ENCODE measurements at places on chromosomes 2 and 18. TPM values are rescaled to one million over a fixed set of nuclear protein-coding genes. Genes with fewer than 3 reads are reported as not detected.

DNA sequence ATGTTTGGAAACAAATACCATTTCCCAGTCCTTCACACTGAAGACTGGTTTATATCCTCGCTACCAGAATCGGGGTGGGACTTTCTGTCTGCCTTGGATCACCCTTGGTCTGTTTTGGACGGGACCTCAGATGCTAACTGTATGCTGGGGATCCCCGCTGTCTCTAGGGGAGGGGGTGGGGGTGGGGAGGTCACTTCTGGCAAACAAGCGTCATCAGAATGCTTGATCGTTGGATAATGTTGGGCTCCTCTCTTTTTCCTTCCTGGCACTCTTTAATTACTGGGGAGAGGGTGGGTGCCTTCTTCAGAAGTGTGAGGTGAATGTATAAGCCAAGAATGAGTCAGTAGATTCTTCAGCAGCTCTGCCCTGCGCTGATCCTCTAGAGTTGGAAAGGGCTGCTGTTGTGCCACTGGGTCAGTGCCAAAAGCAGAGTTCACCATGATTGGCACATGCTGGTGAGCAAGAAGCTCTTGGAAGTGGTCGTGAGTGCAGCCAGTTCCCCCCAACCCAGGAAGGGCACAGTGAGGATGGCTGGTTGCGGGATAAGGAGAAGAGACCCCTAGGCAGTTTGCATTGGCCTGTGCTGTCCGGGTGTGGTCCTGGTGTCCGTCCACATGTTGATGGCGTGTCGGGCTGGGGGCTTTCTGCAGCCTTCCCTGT lies 32.2 kb downstream of the DGKD start:
- peak; percentile 54 for DNase-seq

DNA sequence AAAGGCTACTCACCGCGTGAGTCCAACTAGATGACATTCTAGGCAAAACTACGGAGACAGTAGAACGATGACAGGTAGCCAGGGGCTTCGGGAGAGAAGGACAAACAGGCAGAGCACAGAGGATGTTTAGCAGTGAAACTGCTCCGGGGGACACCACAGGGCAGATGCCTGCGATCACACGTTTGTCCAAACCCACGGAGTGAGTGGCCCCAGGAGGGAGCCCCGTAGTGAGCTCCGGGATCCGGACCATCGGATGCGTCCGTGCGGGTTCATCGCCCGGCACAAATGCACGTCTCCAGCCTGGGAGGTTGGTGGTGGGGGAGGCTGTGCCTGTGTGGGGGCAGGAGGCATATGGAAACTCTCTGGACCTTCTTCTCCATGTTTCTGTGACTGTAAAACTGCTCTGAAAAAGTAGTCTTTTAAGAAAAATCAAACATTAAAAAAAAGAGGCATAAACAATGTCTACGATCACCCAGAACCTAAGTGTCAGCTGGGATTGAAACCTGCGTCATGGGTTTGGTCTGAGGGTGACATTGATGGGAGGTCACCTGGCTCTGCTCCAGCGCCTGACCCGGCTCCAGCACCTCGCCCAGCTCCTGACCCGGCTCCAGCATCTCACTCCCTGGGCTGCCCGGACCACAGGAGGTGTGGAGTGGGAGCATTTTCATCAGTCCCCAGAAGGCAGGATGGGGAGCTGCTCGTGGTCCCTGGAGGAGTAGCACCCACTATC lies 83.0 kb upstream of the CTDP1 start:
- no peak for DNase-seq

DNA sequence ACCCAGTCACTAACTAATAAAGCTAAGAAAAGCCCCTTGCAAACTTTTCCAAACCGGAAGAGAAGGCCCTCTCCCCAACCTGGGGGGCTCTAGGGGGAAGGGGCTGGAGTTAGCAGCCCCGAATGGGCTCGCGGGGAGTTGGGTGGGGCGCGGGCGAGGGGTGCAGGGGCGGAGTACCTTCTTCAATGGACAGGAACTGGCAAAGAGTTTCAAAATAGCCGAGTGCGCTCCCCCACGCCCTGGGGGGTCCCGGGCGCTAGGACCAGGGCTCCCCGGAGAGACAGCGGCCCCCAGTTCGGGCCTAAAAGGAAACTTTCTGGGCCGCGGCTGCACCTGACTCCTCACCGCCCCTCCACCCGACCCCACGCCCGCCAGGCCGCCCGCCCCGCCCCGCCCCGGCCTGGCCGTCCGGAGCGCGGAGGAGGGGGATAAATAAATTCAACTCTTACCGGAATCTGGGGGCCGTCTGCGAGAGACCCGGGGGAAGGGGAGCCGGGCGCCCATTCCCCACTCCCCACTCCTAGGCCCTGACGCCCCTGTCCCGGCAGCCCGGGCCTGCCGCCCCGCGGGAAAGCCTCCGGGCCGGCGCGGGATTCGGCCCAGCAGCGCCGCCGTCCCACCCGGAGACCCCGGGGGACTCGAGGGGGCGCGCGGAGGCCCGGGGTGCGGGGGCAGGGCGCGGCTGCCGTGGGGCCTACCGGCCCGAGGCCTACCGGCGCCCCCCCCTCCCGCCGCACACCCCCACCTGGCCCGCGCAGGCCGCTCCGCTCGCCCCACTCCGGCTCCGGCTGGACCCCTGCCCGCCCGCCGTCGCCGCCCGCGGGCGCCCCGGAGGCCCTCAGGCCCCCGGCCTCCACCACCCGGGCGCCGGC lies 868 bp downstream of the INO80D start:
- no peak for DNase-seq

DNA sequence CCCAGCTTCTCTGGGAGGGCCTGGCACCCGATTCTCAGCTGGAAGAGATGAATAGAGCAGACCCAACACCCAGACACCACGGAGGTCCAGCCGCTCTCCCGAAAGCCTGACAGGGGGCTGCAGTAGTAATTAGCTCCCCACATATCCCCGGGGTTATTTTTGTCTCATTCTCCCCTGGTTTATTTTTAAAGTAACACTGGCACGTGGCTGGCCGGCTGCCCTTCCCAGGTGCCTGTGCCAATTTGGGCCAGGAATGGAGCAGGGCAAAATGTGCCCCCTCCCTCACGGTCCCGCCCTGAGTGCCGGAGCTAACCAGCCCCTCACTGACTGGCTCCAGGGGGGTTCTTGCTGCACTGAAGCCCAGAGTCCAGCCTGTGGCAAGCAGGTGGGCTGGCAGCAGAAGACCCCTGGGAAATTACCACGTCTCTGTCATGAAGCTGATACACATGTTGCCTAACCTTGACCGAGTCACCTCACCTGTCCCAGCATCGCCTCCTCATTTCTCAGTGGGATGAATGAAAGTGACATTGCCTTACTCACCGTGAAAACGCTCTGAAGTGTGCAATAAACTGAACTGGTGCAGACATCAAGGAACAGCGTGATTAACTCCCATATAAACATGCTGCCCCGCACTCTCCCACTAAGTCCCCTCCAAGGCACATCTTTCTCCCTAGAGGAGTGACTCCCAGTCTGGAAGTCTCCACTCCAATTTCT lies 18.4 kb downstream of the KCNK3 start:
- no peak for DNase-seq

GRCh38 chr2:84458551-84459017 lies 496 bp downstream of the SUCLG1 start:
- no peak for DNase-seq

DNA sequence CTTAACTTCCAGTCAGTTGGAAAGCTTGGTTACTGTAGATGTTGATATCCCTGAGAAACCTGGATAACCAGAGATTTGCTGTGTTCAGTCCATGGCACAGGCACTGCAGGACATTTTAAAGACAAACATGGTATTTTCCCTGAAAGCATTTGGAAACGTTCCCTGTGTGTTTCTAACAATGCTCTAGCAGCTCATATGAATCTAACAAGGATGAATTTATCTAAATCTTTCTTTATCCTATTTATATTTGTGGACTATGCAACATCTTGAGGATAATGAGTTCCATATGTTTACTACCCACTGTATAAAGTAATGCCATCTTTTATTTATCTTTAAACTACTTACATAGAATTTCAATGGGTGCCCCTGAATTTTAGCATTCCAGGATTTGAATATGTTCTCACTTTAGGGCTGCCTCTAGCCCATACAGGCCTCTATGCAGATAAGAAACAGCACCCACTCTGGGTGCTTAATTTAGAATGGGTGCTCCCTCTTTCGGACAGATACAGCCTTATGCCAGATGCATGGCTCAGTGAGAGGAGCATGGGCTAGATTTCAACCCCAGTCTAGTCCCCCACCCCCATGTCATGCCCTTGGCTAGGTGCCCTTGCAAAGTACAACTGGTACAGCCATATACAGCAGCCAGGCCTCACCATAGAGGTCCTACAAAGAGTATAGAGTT lies 50.6 kb upstream of the NEMP2 start:
- no peak for DNase-seq

DNA sequence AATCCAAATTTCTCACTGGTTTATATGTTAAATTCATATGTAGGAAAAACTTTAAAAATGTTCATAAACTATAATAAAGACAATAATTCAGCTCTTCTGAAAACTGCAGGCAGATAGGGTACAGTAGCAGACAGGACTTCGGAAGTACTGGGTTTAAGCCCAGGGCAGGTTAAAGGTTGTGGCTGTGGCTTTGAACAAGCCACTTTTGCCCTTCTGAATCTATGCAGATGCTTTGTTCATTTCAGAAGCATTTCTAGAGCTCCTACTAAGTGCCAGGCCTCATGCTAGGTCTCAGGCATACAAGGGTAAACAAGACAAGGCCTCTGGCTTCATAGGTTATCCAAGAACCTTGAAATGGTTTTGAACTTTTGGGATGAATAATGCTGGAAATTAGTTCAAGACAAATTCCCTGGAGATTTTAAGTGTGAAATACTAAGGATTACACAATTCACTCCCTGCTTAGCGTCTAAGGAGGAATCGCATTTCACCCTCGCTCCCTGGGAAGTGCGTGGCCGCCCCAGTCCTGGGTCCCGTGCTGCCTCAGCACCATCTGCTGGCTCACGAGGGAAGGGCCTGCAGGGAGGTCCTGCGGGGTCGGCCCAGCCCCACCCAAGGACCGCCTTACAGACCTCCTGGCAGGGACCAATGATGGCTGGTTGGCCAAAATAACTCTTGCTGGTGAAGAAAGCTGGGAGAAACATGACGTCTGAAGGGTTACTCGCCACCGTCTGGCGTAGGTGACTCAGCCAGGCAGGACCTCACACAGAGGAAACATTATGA lies 67.7 kb upstream of the L3MBTL4 start:
- peak; percentile 42 for DNase-seq

DNA sequence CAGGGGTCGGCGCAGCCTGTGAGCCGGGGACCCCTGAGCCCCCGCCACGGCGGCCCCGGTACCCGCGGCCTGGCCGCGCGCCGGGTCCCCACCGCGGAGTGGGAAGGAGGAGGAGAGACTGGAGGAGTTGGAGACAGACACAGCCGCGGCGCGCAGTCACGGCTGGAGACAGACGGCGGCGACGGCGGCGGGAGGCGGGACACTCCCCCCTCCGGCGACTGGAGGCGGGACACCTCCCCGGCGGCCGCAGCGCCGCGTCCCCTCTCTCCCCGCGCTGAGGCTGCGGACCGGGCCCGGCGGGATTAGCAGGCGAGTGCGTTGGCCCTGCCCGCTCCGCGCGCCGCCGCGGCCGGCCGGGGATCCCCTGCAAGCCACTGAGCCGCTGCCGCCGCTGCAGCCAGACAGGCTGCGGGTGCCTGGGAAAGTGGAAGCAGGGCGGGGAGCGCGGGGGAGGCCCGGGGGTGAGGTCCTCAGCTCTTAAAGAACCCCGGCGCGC lies 1.0 kb upstream of the LDLRAD4 start:
- peak; percentile 18 for DNase-seq

DNA sequence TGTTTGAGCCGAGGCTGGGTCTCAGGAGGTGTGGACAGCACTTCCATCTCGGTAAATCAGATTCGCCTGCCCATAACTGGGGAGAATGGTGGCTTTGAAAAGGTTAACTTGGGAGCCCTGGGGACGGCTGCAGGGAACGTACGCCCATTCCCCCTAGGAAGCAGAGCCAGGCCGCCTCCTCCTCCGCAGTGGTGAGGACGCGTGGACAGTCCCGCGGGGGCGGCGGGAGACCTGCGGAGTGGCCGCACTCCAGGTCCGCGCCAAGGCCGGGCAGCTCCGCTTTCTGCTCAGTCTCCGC lies 845 bp upstream of the MYCN start:
- no peak for DNase-seq

DNA sequence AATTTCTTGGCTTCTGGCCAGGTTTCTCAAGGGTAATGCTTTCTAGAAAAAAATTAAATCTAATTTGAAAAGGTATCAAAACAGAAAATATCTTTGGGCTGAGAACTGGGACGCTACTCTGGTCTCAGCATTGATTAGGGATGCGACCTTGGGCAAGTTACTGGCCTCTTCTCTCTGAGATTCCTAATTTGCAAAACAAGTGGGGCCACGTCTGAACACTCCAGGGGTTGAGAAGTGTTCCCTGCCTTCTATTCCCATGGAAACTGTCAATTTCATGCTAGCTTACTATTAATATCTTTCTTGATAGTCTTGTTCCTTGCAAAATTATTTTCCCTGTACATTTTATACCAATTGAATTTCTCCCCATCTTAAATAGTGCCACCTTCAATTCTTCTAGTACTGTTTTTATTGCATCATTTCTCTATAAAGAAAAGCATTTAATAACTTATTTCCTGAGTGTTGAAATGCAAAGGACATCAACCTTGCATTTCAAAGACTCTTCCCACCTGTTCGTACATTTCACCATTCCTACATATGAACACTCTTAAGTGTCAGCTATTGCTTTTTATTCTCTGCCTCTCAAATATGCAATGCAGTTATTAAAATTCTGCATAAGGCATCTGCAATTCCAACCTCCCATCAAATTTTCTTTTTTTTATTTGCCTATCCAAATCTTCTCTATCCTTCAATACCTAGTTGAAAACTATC lies 118.3 kb upstream of the DSEL start:
- DNase-seq, result no peak

GRCh38 chr18:68500556-68500955 lies 214.4 kb downstream of the TMX3 start:
- peak; percentile 27 for DNase-seq

- DNase-seq, result peak; percentile 65
Observed at GRCh38 chr2:231611273-231612108, 18.8 kb downstream of the TEX44 start.

- no peak for DNase-seq
Observed at GRCh38 chr2:6470518-6470917, 395.2 kb downstream of the CMPK2 start.

DNA sequence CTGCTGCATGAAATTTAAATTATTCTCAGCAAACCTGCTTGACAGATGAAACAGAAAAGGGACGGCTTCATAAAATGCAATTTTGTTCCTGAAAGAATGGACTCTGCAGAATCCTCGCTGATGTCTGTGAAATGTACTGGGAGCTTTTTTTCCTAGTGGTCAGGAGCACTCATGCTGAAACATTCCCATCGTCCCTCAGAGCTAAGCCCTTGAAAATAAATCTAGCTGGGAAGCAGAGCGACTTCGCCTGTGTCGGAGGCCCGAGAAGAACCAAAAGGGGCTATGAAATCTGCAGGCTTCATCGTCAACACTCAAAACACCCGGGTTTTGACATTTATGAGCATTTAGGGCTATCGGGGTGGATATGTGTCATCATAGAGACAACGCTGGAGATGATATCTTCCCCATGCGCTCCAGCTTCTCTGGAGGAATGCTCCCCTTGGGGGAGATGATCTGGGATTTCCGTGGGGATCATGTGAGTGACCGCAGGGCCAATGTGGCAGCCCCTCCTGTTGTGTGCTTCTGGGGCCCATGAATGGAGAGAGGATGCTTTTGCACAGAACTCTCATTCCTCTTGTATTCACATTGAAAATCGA lies 182.3 kb downstream of the KLHL29 start:
- DNase-seq, result no peak

- DNase-seq, result no peak
Observed at GRCh38 chr2:189504238-189504637, 63.0 kb downstream of the WDR75 start.

Gene ZFAND2B
- 20.7 TPM for total RNA-seq

Gene VSNL1
- total RNA-seq, result 0.61 TPM

Gene SERPINB11
- total RNA-seq, result not detected

Gene NT5C1B
- not detected for total RNA-seq

Gene GCKR
- not detected for total RNA-seq

Gene PTCD3
- total RNA-seq, result 61.7 TPM

Gene MAP3K19
- total RNA-seq, result not detected
